8988T (cell line): ENCODE measurements at places on chromosomes 2 and 18.

DNA sequence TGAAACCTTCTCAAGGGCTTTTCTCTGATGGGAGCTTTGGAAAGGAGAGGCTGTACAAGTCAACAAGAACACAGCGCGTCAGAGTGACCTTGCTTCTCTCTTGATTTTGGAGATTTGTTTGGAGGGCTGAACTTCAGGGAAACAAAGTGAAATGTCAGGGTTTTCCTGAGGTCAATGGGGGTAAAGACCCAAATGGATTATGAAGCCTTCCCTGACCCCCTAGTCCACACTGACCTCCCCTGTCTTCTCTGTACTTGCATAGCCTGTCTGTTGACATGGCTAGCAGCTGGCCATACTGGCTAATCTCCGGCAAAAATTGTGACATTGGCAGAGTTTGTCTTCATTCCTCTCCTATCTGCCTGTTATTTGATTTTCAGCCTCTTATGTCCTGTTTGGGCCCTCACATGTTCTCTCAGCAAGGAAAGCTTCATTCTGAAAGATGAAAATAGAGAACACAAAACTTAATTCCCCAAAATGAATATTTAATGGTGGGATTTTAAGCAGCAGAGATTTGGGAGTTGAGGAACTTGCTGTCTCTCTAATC is 149.3 kb upstream of the HAAO start:
- DNase-seq: no peak

DNA sequence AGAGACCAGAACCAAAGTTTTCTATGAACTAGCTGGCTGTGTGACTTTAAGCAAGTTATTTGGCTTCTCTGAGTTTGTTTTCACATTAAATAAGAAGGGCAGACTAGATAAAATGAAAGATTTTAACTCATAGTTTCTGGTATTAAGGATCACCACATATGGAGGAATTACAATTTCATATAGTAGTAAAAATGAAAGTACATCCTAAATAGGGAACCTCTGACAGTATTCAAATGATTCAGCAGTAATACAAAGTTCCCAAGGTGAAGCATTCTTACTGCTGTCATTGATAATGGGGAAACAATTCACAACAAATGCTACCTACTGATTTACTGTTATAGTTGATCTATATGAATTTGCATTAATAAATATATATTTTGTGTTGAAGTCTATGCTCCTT is 170.3 kb upstream of the VRK2 start:
- DNase-seq: no peak

GRCh38 chr2:33058716-33059470 is 112.1 kb downstream of the LTBP1 start:
- DNase-seq: no peak

DNA sequence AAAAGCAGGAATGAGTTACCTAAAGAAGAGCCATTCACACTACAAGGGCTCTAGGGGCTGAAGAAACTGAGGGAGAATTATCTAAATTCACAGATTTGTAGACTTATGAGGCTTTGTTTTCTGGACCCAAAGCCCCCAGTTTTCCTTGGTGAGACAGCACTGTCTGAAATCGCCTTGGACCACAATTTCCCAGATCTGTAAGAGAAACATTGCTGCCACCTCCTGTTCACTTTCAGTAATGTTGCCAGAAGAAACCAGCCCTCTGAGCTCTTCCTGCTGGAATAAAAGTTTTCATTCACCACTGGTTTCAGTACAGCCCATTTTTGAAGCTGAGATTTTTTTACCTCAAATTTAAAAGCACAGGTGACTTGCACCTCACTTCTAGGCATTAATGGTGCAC is 169.2 kb downstream of the CDH20 start:
- no peak for DNase-seq

- DNase-seq: no peak
Observed at GRCh38 chr2:228115-228514, 35.7 kb downstream of the SH3YL1 start.

- no peak for DNase-seq
Observed at GRCh38 chr2:169118060-169118459, 48.7 kb downstream of the DHRS9 start.

GRCh38 chr18:12929477-12930083 is 18.2 kb upstream of the SEH1L start:
- no peak for DNase-seq

GRCh38 chr2:129179199-129179598 is 800.3 kb upstream of the RAB6C start:
- no peak for DNase-seq

DNA sequence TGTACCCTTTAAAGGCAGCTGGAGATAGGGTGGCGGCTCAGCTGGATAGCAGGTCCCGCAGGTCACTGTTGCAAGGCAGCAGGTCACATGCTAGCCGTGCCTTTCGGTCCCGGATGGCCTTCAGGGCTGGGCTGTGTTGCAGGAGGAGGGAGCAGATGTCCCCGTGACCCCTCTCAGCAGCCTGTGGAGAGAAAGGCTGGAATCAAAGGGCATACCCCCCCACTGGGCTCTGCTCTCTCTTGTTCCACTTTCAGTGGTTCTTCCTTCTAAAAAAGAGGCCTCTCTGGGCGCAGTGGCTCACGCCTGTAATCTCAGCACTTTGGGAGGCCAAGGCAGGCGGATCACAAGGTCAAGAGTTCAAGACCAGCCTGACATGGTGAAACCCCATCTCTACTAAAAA is 4.4 kb upstream of the ANKRD23 start:
- no peak for DNase-seq

GRCh38 chr2:64794426-64794995 is 140.8 kb upstream of the SERTAD2 start:
- DNase-seq: no peak
